ENCODE measurements at places on chromosomes 16 and 17. TPM values are rescaled to one million over a fixed set of nuclear protein-coding genes. Genes with fewer than 3 reads are reported as not detected.

Gene KRT20
- total RNA-seq: 0.83 TPM

Gene PRSS53
- under 0.01 TPM for total RNA-seq

Gene C16orf96
- 0.35 TPM for total RNA-seq

DNA sequence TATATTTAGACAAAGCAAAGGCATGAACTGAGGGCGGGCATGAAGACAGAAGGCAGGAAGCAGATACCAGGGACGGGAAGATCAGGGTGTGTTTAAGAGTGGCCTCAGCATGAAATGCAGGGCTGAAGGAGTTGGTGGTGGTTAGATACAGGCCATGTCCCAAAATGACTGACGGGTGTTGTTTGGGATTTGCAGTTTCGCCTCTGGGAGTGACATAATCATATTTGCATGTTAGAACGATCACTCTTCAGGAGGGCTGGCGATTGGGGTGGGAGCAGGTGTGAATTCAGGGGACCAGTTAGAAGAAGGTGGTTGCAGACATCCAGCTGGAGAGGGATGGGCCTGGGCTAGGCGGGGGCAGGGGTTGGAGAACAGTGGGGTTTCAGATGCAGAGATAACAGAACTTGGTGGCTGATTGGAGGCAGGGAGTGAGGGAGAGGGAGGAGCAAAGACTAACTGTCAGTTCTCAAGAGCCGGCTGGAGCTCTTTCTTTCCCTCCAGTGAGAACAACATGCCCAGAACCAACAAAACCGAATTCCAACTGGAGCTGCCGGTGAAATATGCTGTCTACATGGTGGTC, 27.2 kb upstream of the ITGAX start:
- H3K4me3 ChIP-seq: no peak overlapping the region
- no peak for DNase-seq
- no peak overlapping the region for H3K27ac ChIP-seq
- no peaks in the 10 kb centered on the region for H3K4me1 ChIP-seq
- H3K27me3 ChIP-seq: peaks cover 16% of the 10 kb centered on the region

- no peak overlapping the region for H3K4me3 ChIP-seq
- no peaks in the 10 kb centered on the region for H3K4me1 ChIP-seq
- DNase-seq: no peak
- no peak overlapping the region for H3K27ac ChIP-seq
Observed at GRCh38 chr16:19228575-19228974, 57.0 kb upstream of the CLEC19A start.

GRCh38 chr17:18172531-18173278, 10.9 kb upstream of the ALKBH5 start:
- no peaks in the 10 kb centered on the region for H3K36me3 ChIP-seq
- no peaks in the 10 kb centered on the region for H3K4me1 ChIP-seq
- H3K4me3 ChIP-seq: no peak overlapping the region
- no peaks in the 10 kb centered on the region for H3K27me3 ChIP-seq
- DNase-seq: no peak
- H3K27ac ChIP-seq: no peak overlapping the region

DNA sequence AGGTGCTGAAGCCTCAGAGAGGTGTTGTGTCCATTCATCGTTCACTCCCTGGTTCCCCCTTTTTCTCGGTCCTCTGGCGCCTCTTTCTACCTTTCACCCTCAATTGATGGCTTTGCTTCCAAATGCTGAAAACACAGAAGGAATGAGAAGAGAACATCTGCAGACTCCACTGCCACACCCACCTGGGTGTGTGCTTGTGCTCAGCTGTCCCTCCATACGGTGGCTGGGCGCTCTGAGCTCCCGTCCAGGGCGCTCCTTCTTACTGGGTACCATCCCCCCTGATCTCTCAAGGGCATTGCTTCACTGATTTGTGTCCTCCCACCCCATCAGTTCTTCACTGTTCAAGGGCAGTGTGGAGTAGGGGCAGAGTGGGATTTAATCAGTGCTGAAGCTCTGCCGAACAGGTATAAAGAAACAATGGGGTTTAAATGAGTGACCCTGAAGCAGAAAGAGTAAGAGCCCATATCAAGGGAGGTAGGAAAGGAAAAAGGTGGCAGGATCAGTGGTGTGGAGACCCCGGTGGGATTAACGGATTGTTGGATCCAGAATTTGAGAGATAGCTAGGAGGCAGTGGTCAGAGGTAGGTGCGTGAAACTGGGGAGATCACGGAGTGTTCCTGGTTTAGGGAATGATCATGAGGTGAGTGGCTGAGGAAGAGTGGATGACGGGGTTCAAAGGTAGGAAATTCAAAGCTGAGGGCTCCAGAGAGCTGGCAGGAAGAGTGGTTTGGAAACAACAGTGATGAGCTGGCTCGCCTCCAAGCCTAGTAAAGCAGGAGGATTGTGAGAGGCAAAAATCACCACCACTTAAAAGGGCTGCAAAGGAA, 40.8 kb downstream of the MRTFB start:
- H3K27ac ChIP-seq: peak overlapping the region; percentile 32
- H3K4me3 ChIP-seq: no peak overlapping the region
- no peaks in the 10 kb centered on the region for H3K36me3 ChIP-seq
- H3K4me1 ChIP-seq: no peaks in the 10 kb centered on the region
- H3K27me3 ChIP-seq: no peaks in the 10 kb centered on the region

DNA sequence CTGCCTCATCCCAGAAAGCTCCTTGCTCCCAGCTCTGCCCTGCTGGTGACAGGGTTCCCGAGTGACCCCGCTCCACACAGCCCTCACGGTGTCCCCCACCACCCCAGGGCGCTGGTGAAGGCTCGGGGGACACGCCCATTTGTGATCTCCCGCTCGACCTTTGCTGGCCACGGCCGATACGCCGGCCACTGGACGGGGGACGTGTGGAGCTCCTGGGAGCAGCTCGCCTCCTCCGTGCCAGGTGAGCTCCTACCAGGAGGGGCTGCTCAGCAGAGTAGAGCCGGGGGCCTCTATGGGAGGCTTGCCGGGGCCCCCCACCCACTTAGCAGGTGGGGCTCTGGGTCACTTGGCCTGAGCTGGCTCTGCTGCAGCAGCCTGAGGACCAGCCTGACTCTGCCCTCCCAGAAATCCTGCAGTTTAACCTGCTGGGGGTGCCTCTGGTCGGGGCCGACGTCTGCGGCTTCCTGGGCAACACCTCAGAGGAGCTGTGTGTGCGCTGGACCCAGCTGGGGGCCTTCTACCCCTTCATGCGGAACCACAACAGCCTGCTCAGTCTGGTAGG, 11.2 kb downstream of the GAA start:
- no peak for DNase-seq
- H3K4me3 ChIP-seq: no peak overlapping the region
- H3K36me3 ChIP-seq: no peaks in the 10 kb centered on the region
- H3K27ac ChIP-seq: no peak overlapping the region

GRCh38 chr17:79039886-79040285, 15.9 kb downstream of the C1QTNF1 start:
- no peaks in the 10 kb centered on the region for H3K36me3 ChIP-seq
- H3K27me3 ChIP-seq: no peaks in the 10 kb centered on the region
- no peak overlapping the region for H3K4me3 ChIP-seq
- DNase-seq: no peak

DNA sequence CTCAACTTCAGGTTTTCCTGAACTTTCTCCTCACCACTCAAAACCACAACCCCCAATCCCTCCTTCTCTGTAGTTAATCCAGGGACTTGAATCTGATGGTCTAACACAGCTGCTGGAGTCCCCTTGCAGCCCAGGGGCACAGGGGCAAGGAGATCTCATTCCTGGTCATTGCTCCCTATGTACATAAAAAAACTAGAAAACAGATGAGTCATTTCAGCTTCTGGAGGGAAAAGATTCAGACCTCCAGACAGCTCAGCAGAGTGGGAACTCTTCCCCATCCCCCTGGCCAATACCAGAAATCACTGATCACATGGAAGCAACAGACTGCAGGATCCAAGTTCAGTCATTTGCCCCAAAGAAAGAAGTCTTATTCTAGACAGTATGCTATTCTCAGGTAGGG, 62.1 kb downstream of the DYNLRB2 start:
- H3K4me3 ChIP-seq: no peak overlapping the region
- no peaks in the 10 kb centered on the region for H3K27me3 ChIP-seq
- H3K36me3 ChIP-seq: no peaks in the 10 kb centered on the region
- no peak for DNase-seq
- H3K27ac ChIP-seq: no peak overlapping the region

- H3K27ac ChIP-seq: no peak overlapping the region
- no peaks in the 10 kb centered on the region for H3K27me3 ChIP-seq
- H3K4me1 ChIP-seq: no peaks in the 10 kb centered on the region
- no peaks in the 10 kb centered on the region for H3K36me3 ChIP-seq
- no peak overlapping the region for H3K4me3 ChIP-seq
- no peak for DNase-seq
Observed at GRCh38 chr17:33572615-33573014, 279.5 kb upstream of the ASIC2 start.

Gene KRTAP2-2
- total RNA-seq: not detected

Gene MRTFB
- total RNA-seq: 49.8 TPM

Gene CES3
- 2.8 TPM for total RNA-seq

DNA sequence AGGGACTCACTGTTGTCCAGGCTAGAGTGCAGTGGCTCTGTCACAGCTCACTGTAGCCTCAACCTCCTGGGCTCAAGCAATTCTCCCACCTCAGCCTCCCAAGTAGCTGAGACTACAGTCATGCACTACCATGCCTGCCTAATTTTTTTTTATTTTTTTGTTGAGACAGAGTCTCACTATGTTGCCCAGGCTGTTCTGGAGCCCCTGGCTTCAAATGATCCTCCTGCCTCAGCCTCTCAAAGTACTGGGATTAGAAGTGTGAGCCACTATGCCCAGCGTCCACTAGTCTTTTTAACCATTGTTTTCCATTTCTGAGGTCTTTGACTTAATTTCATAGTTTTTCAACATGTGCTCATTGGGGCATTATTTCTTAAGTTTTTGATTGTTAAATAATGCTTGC, 13.5 kb downstream of the NSRP1 start:
- no peak overlapping the region for H3K4me3 ChIP-seq
- no peaks in the 10 kb centered on the region for H3K4me1 ChIP-seq
- no peak overlapping the region for H3K27ac ChIP-seq
- H3K27me3 ChIP-seq: no peaks in the 10 kb centered on the region
- H3K36me3 ChIP-seq: no peaks in the 10 kb centered on the region
- no peak for DNase-seq

- no peak overlapping the region for H3K27ac ChIP-seq
- no peaks in the 10 kb centered on the region for H3K36me3 ChIP-seq
- DNase-seq: peak; percentile 45
- no peaks in the 10 kb centered on the region for H3K4me1 ChIP-seq
- H3K27me3 ChIP-seq: no peaks in the 10 kb centered on the region
- no peak overlapping the region for H3K4me3 ChIP-seq
Observed at GRCh38 chr16:78045865-78046581, 23.7 kb downstream of the CLEC3A start.

DNA sequence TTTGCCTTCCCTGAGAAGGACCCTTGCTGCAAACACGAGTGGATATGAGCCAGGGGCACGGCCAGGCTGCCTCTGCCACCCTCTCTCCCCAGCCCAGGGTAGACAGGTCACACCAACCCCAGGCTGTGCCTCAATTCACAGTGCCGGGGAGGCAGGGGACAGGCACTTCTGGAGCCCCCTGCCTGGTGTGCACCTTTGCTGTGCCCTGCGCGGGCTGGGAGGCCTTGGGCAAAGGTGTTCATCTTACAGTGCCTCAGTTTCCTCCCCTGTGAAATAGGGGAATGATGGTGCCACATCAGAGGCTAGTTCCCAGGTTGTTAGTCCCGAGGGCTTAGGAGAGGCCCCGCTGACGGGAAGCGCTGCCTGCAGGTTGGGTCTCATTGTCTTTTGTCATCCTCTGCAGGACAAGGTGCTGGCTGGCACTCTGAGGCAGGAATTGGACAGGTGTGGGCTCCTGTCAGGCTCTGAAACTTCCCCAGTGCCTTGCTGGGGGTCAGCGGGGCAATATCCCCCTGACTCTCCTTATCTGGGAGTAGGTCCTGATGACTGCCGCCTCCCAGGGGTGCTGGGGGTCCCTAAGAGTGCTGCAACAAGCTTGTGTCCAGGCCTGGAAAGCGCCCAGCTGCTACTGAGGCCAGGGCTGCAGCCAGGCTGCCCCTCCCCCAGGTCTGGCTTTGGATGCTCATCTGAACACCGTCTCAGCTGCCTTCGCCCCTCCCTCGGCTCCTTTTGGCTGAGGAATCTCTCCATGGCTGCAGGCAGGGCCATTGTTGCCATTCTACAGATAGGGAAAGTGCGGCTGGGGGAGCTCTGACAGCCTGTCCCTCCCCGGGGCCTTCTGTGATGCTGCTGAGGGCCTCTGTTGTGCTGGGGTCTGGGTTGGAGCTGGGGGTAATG, 3.1 kb downstream of the PRSS21 start:
- no peaks in the 10 kb centered on the region for H3K27me3 ChIP-seq
- no peaks in the 10 kb centered on the region for H3K4me1 ChIP-seq

GRCh38 chr17:21210411-21211076, 3.4 kb downstream of the TMEM11 start:
- H3K4me3 ChIP-seq: no peak overlapping the region
- H3K27ac ChIP-seq: no peak overlapping the region
- no peak for DNase-seq

GRCh38 chr17:6462692-6463091, 18.4 kb downstream of the PIMREG start:
- no peaks in the 10 kb centered on the region for H3K4me1 ChIP-seq
- DNase-seq: no peak
- H3K36me3 ChIP-seq: no peaks in the 10 kb centered on the region
- no peaks in the 10 kb centered on the region for H3K27me3 ChIP-seq
- H3K4me3 ChIP-seq: no peak overlapping the region

Gene PPP1R27
- total RNA-seq: not detected

GRCh38 chr17:67105213-67105612, 60.9 kb downstream of the CACNG1 start:
- no peak for DNase-seq
- H3K27ac ChIP-seq: no peak overlapping the region
- no peaks in the 10 kb centered on the region for H3K27me3 ChIP-seq

Gene CMIP
- total RNA-seq: 104 TPM

DNA sequence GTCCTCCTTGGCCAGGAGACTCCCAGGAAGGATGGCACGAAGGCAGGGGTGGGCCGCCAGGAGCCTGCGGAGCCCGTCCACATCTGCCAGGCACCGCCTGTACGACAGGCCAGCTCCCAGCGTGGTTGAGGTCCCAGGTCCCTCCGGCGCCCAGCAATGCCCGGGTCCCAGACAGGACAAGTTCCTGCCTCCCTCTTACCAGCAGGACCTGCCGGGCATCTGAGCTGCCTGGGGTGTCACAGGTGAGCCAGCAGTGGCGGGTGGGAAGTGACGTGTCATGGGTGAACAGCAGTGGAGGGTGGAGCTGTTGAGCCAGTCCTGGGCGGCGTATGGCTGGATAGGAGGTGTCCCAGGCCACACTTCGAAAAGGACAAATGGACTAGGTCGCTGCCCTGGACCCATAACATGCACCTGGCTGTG, 15.7 kb upstream of the BAHCC1 start:
- H3K4me1 ChIP-seq: no peaks in the 10 kb centered on the region
- no peak overlapping the region for H3K27ac ChIP-seq
- H3K4me3 ChIP-seq: no peak overlapping the region
- no peaks in the 10 kb centered on the region for H3K36me3 ChIP-seq
